Naive B cell (primary cell): ENCODE measurements at places on chromosomes 7 and 10.

- H3K36me3 ChIP-seq: peaks cover 29% of the 10 kb centered on the region
- H3K4me1 ChIP-seq: no peaks in the 10 kb centered on the region
- no peaks in the 10 kb centered on the region for H3K27me3 ChIP-seq
- no peak overlapping the region for H3K27ac ChIP-seq
Observed at GRCh38 chr10:114859222-114859621, 37.6 kb downstream of the FHIP2A start.

DNA sequence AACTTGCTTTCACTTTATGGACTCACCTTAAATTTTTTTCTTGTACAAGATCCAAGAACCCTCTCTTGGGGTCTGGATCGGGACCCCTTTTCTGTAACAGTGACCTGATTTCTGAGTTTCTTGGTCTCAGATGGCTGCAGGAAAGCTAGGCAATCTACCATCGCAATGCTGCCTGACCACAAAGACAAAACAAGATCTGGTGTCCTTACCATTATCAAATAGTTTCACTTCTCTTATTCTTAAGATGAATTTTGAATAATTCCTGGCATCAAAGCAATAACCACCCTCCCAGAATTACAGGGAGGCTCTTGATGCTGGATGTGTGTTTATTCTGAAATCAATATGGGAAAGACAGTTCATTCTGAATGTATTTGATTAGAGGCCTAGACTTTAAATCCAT lies 77.4 kb upstream of the FRMD4A start:
- H3K36me3 ChIP-seq: peaks cover 8% of the 10 kb centered on the region
- DNase-seq: no peak
- H3K4me3 ChIP-seq: no peak overlapping the region
- H3K4me1 ChIP-seq: peaks cover 36% of the 10 kb centered on the region

GRCh38 chr10:38043516-38043915 lies 33.0 kb downstream of the ZNF33A start:
- H3K27ac ChIP-seq: no peak overlapping the region
- H3K4me3 ChIP-seq: no peak overlapping the region
- no peak for DNase-seq
- peaks cover 59% of the 10 kb centered on the region for H3K36me3 ChIP-seq

DNA sequence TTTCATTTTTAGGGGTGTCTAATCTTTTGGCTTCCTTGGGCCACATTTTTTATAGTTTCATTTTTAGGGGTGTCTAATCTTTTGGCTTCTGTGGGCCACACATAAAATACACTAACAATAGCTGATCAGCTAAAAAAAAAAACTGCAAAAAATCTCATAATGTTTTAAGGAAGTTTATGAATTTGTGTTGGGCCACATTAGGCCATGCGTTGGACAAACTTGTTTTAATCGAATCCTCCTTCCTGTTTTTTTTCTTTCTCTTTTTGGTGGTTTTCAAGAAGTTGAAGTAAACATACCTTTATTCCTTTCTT lies 37.4 kb downstream of the ZNRF2 start:
- H3K4me1 ChIP-seq: peaks cover 71% of the 10 kb centered on the region
- H3K36me3 ChIP-seq: peaks cover 13% of the 10 kb centered on the region
- H3K27ac ChIP-seq: peak overlapping the region; percentile 85
- peak overlapping the region; percentile 89 for H3K4me3 ChIP-seq
- DNase-seq: peak; percentile 41

GRCh38 chr10:131013281-131013912 lies 298.1 kb downstream of the TCERG1L start:
- H3K27me3 ChIP-seq: peaks cover 4% of the 10 kb centered on the region
- H3K27ac ChIP-seq: no peak overlapping the region
- H3K36me3 ChIP-seq: no peaks in the 10 kb centered on the region
- no peak for DNase-seq

DNA sequence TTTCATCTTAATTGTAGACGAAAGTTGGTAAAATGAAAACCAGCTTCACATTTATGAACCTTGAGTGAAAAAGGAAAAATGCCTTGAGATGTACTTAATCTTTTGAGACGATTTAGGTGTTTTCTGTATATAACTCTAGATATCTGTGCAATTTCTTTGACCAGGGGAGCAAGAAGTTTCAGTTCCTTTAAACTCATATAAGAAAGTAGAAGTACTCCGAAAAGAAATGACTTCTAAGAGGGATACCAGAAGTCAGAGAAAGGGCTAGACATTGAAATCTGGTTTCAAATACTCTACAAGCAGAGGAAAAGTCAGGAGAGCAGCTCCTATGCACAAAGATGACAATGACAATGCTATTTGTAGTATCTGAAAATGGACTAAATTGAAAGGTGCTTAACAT lies 303.7 kb downstream of the BAMBI start:
- no peak overlapping the region for H3K27ac ChIP-seq
- no peak for DNase-seq
- H3K27me3 ChIP-seq: no peaks in the 10 kb centered on the region
- H3K4me3 ChIP-seq: no peak overlapping the region

GRCh38 chr7:108328174-108328651 lies 128.0 kb downstream of the NRCAM start:
- no peaks in the 10 kb centered on the region for H3K36me3 ChIP-seq
- DNase-seq: no peak
- peaks cover 24% of the 10 kb centered on the region for H3K4me1 ChIP-seq
- peak overlapping the region; percentile 36 for H3K4me3 ChIP-seq
- H3K27ac ChIP-seq: peak overlapping the region; percentile 69

DNA sequence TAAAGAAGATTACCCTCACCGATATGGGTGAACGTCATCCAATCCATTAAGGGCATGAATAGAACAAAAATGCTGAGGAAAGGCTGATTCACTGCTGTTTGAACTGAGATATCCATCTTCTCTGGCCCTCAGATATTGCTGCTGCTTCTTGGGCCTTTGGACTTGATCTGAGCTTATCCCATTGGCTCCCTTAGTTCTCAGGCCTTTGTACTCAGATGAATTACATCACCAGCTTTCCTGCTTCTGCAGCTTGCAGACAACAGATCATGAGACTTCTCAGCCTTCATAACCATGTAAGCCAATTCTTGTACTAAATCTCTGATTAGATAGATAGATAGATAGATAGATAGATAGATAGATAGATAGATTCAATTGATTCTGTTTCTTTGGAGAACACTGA lies 40.2 kb downstream of the CYCS start:
- H3K4me3 ChIP-seq: no peak overlapping the region
- H3K4me1 ChIP-seq: peaks cover 10% of the 10 kb centered on the region
- no peak overlapping the region for H3K27ac ChIP-seq
- peaks cover 8% of the 10 kb centered on the region for H3K27me3 ChIP-seq

DNA sequence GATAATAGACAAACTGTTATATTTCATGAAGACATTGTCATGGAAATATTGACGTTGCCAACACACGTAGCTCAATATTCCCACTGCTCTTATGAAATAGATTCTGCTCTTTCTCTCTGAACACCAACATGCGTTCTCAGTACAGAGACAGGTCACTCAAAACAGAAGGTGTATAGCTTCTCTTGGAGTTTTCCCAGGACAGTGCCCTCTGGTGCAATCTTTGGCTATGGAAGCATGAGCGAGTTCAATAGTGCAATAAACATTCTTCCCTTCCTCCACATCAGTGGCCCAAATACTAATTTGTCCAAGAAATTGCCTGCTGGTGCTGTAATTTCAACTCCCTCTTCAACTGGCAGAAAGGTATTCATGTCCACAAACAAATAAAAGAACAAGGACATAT lies 145.3 kb downstream of the MAGI2 start:
- no peaks in the 10 kb centered on the region for H3K36me3 ChIP-seq
- no peaks in the 10 kb centered on the region for H3K27me3 ChIP-seq
- no peak for DNase-seq
- no peaks in the 10 kb centered on the region for H3K4me1 ChIP-seq
- H3K27ac ChIP-seq: no peak overlapping the region
- H3K4me3 ChIP-seq: no peak overlapping the region

DNA sequence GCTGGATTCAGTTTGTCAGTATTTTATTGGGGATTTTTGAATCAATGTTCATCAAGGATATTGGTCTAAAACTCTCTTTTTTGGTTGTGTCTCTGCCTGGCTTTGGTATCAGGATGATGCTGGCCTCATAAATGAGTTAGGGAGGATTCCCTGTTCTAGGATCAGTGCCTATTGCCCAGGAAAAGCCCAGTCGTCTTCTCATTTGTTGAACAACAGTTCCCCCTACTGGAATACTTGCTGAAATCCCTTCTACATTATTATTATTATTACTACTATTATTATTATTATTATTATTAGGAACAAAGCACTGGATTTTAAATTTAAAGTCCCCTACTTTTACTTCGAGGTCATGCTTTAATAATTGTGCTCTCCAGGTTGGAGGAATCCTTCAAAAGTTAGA lies 528.9 kb downstream of the MAGI2 start:
- no peak for DNase-seq
- no peaks in the 10 kb centered on the region for H3K36me3 ChIP-seq
- no peaks in the 10 kb centered on the region for H3K4me1 ChIP-seq
- no peaks in the 10 kb centered on the region for H3K27me3 ChIP-seq
- no peak overlapping the region for H3K4me3 ChIP-seq

DNA sequence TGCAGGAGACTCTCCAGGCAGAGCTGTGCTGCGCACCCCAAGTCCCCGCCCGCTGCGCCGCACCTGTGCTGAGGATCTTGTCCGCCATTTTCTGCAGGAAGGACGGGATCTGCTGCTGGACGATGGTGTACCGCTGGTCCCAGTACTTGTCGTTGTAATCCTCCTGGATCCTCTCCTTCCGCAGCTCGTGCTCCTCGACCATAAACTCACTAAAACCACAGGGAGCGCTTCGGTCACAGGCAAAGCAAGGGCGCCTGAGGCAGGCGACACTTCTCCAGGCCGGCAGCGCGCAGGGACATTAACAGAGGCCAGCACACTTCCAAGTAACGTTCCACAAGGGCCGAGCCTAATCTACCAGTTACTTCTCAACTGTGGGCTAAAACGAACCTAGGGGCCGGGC lies 13.1 kb upstream of the ADAM8 start:
- no peaks in the 10 kb centered on the region for H3K4me1 ChIP-seq
- H3K27me3 ChIP-seq: no peaks in the 10 kb centered on the region
- no peak overlapping the region for H3K4me3 ChIP-seq
- H3K27ac ChIP-seq: no peak overlapping the region
- H3K36me3 ChIP-seq: peaks cover 9% of the 10 kb centered on the region

DNA sequence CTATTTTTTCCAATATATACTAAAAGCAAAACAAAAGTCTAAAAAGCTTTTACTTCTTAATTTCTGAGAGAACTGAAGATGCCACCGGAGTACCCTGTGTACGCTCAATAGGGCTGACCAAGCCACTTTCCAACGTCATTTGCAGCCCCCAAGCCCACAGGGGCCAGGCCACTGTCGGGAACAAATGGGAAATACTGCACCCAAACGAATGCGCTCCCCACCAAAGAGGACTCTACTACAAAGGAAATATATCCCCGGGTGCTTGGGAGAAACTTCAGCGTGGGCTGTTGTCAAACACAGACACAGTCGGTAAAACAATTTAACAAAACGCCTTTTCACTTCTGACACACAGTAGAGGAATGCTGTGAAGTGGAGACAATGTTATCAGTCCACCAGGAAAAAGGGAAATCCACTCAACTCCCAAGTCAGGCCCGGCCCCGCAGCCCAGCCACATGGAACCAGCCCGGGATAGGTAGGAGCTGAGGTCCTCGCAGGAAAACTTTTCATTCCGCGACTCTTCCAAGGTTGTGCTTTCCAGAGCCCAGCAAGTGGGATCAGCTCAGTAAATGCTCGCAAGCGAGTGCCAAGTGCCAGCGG lies 1.4 kb downstream of the PARD3 start:
- no peak overlapping the region for H3K27ac ChIP-seq
- peaks cover 16% of the 10 kb centered on the region for H3K4me1 ChIP-seq
- H3K4me3 ChIP-seq: peak overlapping the region; percentile 61

GRCh38 chr7:95531605-95532219 lies 46.0 kb downstream of the ASB4 start:
- H3K4me1 ChIP-seq: peaks cover 6% of the 10 kb centered on the region
- H3K27ac ChIP-seq: no peak overlapping the region
- peaks cover 14% of the 10 kb centered on the region for H3K27me3 ChIP-seq
- no peak overlapping the region for H3K4me3 ChIP-seq
- no peaks in the 10 kb centered on the region for H3K36me3 ChIP-seq
- no peak for DNase-seq

DNA sequence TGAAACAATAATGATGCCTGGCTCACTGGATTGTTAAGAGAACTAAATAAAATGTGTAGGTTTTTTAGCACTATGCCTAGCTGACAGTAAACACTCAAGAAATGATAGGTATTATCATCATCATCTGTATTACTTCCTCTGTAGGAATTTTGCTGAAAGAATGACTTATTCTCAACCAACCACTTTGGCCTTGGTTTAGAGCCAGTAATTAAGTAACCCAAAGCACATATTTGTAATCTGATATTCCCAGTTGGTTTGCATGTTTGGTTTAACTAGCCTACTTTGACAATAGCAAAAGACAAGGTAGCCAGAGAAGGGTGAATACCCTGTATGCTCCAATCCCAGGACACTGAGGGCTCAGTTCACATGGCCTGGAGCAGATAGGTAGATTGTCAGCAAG lies 34.4 kb downstream of the BCAP29 start:
- H3K36me3 ChIP-seq: peaks cover 10% of the 10 kb centered on the region
- no peaks in the 10 kb centered on the region for H3K27me3 ChIP-seq
- H3K4me3 ChIP-seq: no peak overlapping the region
- no peak overlapping the region for H3K27ac ChIP-seq
